ENCODE measurements at places on chromosomes 4 and X.
A peak's percentile ranks its signal among the peaks of the same experiment; 100 is the strongest.

DNA sequence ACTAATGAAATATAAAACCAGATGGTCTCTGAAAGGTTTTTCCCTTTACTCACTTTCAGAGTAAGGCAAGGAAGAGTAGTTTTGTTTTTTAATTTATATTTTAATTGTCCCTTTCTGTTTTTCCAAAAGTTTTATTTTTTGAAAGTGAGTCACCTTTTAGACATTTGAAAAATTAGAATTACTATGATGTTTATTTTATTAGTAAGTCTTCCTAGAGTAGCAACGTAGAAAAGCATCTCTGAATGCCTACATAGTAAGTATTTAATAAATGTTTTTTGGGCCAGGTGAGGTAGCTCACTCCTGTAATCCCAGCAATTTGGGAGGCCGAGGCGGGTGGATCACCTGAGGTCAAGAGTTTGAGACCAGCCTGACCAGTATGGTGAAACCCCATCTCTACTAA lies 51.1 kb downstream of the TET2 start:
- no peak for DNase-seq

DNA sequence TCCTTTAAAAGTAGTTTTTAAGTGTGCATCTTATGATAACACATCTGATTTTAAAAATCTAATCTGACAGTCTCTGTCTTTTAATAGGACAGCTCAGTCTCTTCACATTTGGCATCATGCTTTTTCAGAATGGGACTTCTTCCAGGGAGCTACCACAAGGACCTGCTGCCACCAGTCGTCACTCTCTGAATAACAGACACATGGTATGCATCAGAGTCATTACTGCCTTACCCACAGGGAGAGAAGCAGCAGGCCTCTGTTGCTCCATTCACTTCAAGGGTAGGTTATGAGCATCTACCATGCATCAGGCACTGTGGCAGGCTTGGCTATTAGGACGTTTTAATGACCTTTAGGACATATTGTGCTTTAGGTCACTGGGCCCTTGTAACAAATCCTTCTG lies 50.0 kb upstream of the AFAP1 start:
- no peak for DNase-seq

- DNase-seq: peak; percentile 10
Measured at GRCh38 chr4:101232074-101232776, 115.1 kb downstream of the PPP3CA start.

GRCh38 chrX:21645431-21645830 lies 12.7 kb downstream of the KLHL34 start:
- DNase-seq: no peak

DNA sequence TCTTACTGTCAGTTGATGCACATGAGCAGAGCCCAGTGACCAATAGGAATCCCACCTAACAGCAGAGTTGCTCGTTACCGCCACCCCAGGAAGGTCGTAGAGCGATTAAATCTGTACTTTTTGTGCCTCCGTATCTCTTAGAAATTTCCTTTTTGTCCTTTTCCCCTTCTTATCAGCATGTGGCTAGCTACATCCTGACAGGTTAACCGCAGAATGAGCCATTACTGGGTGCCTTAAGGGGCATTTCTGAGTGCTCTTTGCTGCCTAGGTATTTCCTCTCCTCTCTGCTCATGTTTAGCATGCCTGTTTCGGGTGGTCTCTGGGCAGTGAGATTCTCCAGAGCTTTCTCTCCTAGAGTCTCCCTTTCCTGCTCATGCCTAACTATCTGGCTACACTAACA lies 530.5 kb downstream of the FAM133A start:
- DNase-seq: no peak

DNA sequence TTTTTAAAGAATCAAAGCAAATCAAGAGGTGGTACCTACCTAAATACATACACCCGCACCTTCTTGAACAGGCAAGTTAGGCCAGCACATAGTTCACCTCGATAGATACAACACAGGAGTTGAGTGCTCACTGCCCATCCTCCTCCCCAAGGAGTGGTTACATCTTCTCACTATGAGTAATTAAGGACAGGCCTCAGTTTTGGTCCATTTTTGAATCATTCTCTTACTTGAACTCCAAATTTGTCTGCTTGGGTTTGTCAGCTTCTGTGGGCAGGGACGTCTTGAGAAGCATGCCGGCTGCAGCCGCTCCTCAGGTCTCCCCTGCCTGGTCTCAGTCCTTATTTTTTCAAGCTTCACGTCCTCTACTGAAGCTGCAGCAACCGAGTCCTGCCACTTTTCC lies 190.6 kb upstream of the RBPJ start:
- DNase-seq: no peak

DNA sequence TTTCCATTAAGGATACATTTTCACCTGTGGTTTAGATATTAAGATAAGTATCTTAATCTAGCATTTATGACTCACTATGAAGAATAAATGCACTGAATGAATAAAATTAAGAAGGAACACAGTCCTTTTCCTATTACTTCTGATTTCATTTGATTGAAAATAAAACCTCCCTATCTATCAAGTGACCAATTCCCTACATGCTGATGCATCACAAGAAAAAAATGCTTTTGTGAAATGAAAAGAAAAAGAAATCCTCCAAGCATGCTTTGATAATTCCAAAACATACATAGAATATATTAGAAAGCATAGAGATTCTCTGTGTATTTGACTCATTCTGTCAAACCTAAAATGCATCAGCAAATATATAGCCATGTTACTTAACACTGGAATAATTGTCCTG lies 37.1 kb downstream of the PCDH10 start:
- no peak for DNase-seq

- DNase-seq: no peak
Measured at GRCh38 chrX:137566746-137567679, 1.1 kb downstream of the ZIC3 start.

GRCh38 chrX:57232658-57233360 lies 53.7 kb upstream of the FAAH2 start:
- DNase-seq: no peak

DNA sequence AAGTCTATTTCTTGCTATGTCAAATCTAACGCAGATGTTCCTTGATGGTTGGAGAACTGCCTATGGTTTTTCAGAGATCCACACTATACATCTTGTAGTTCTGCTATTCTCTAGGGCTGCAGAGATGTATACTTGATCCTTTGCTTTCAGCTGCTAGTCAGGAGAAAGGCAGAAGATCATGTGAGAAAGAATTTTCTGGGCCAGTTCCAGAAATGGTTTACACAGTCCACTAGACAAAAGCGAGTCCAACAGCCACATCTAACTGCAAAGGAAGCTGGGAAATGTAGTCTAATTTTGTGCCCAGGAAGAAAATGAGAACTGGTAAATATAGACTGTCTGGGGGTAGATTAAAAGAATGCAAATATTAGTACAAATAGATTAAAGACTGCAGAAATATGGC lies 394.3 kb upstream of the SLIT2 start:
- DNase-seq: no peak

DNA sequence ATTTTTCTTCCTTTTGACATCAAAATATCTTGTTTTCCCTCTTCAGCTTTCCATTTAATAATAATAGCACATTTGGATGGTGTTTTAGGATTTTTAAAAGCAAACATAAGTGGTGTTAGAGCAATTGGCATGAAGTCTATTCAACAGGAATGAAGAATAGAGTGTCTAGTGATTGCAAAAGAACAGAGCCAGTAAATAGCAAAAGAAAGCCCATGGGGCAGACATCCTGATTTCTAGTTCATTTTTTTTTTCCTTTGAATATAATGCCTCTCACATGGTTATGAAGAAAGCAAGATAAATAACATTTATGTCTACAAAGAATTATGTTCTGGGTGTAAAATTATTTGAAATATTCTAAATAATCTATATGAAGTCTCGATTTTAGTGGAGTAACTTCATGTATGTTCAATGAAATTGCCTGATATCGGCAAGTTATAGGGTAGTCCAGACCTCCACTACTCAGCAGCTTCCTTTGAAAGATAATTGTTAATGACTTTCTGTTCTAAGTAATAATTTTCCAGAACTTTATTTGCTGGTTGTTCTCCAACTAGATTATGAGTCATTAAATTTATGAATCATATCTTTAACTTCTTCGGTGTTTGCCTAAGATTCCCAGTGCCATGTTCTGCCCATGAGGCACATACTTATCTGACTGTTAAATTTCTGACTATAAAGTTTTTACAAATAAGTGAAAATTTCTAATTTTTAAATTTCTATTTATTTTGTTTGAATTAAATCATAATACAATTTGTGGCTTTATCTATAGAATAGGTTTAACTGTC lies 587.9 kb downstream of the TLL1 start:
- DNase-seq: no peak

DNA sequence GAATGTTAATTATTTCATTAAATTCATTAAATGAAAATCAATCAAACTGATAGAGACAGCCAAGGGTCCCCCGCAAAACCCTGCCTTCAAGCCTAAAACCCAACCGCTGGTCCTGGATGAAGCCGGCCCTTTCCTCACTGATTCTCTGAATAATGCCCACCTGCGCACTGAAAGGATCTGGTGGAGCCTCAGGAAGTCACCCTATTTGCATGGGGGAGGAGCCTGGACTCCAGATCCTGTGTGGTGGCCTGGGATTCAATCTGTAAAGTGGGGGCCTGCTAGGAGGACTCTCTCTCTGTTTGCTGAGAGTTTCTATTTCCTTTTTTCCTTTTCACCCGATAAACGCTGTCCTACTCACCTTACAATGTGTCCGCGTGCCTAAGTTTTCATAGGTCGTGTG lies 97.9 kb upstream of the ADAMTS3 start:
- no peak for DNase-seq

DNA sequence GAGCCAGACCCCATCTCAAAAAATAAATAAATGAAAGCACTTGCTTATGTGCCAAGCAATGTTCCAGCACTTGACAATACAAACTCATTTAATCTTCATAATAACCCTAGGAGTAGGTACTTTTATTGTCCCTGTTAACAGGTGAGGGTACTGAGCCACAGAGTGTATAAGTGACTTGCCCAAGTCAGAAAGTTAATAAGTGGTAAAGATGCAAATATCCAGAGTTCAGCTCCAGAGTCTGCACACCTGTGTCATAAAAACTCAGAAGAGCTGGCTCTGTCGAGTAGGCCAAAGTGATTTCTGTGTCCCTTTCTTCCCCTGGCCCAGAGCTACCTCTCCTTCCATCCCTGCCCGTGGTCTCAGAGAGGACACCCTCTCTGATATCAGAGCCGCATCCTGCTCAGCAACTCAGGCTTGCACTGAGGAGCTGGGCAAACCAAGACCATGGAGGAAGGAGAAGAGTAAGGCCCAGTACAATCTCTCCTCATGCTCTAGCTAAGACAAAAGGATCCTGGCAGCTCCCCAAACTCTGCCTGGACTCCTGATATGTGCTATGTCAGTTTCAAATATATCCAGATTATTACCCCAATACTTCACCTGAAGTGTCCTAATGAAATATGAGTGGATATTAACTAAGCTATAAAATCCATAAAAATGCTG lies 136.3 kb downstream of the HS6ST2 start:
- no peak for DNase-seq

GRCh38 chrX:20988118-20988517 lies 386.1 kb upstream of the CNKSR2 start:
- DNase-seq: no peak

GRCh38 chr4:183571350-183571941 lies 66.6 kb downstream of the ING2 start:
- no peak for DNase-seq

GRCh38 chr4:74624351-74625151 lies 169.8 kb downstream of the BTC start:
- no peak for DNase-seq

DNA sequence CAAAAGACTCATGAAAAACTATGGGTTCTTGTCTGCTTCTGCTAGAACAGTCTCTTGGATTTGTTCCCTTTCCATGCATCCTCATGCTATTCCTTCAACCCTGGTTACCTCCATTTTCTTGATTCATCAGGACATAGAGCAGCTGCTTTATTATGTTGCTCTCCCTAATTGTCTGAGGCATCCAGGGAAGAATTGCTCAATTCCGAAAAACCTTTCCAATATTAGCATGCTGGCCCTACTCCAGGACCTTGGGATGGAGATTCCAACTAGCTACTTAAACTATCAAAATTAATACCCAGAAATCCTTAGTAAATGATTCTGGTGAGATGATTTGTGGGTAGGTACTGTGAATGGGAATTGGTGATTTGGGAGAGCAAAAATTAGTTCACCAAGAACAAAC lies 56.6 kb upstream of the FAM47B start:
- DNase-seq: no peak

DNA sequence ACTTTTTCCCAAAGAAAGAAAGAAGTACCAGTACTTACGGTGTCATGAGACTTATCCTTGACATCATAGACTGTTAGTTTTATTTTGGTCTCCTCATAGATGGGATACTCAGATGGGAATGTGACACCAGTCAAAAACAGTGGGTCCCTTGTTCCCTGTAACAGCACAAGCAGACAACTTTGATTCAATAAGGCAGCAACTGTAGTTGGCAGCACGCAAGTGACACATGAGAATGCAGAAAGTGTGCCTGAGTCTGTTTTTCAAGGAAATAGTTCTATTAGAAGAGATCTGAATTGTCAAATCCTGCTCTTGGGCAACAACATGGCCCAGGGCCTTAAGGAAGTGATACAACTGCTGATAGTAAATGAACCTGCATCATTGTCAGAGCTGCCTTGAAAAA lies 443.2 kb downstream of the INPP4B start:
- DNase-seq: no peak

- no peak for DNase-seq
Measured at GRCh38 chr4:52234561-52235440, 183.7 kb downstream of the SPATA18 start.

GRCh38 chr4:11261066-11261850 lies 167.4 kb downstream of the HS3ST1 start:
- no peak for DNase-seq

- DNase-seq: no peak
Measured at GRCh38 chr4:87633243-87633642, 16.8 kb upstream of the DMP1 start.

DNA sequence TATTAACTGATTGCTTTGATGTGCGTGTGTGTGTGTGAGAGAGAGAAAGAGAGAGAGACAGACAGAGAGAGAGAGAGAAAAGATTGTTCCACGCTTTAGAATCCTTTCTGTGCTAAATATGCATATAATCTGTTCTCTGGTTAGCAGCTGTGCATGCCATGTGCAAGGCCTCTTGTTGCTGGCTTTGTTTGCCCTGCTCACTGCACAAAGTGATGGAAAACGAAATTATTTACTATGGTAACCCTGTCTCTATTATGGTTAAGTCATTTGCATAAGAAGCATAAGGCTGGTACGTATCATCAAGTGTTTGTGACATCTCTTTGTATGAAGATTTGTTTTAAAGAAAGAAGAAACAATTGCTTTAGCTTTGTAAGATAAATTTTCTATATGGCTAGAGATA lies 190.2 kb upstream of the POF1B start:
- no peak for DNase-seq

DNA sequence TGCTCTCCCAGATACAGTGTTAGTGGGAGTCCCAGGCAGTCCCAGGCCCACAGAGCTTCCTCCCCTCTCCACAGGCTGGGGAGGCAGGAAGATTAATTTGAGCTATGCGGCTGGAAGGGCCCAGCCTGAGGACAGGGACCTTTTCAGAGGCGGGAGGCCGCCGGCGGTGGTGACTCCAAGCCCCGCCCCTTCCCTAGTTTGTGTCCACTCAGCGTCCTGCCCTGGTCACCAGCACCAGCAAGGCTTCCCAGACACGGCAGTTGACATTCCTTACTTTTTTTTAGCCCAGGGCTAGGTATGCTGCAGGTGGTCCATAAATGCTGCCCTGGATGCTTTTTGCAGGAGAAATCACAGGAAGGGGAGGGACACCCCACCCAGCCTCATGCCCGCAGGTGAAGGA lies 67.7 kb upstream of the LRPAP1 start:
- no peak for DNase-seq
